ENCODE measurements at places on chromosomes 16 and 17. TPM values are rescaled to one million over a fixed set of nuclear protein-coding genes. Genes with fewer than 3 reads are reported as not detected.

Gene FBXL16
- polyA plus RNA-seq = 0.68 TPM

Gene CDH15
- 0.05 TPM for polyA plus RNA-seq

- DNase-seq = no peak
Observed at GRCh38 chr17:5837055-5837491, 233.1 kb upstream of the WSCD1 start.

DNA sequence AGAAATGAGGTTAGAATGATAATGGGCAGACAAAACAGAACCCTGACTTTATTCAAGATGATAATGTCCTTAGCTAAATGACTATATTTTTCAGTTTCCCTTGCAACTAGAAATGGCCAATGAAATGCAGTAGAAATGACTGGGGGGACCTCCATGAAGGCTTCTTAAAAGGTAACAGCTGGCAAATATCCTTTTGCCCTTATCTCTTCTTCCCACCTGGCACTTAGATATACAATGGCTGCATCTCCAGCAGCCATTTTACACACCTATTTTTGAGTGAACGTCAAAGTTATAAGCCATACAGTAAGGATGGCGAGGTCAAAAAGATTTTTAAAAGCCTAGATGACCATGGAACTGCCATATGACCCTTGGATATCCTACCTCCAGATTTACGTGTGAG is 39.9 kb downstream of the USP32 start:
- no peak for DNase-seq

GRCh38 chr17:17506181-17506741 is 10.1 kb upstream of the RASD1 start:
- no peak for DNase-seq

DNA sequence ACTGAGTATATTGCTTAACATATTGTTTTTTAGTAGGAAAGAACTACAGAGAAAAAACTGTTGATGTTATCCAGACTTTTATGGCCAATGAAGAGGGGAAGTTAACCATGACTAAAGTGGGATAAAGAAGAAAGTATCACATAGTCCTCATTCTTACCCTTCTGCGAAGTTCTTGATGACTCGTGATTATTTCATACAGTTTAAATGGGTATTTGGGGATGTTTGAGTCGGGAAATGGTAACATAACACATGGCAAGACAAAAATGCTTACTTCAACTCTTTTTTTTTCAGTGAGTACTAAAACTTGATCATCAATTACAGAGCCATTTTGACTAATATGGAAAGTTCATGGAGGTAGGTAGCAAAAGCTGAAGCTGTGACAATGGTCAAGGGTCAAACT is 4.9 kb downstream of the POLG2 start:
- DNase-seq = no peak

GRCh38 chr17:40070709-40071312 is 8.0 kb downstream of the THRA start:
- DNase-seq = no peak

Gene RAB37
- 6.7 TPM for polyA plus RNA-seq

DNA sequence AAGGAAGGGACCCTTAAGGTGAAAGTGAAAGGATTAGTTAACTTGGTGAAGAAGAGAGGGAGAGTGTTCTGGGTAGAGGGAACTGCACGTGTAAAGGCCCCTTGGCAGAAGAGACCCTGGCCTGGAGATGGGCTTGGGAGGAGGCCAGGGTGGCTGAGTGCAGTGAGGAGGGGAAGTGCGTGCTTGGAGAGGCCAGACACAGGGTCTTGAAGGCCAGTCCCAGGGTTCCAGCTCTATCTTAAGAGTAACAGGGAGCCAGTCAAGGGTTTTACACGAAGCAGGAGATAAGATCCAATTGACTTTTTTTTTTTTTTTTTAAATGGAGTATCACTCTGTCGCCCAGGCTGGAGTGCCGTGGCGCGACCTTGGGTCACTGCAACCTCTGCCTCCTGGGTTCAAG is 15.2 kb upstream of the DOK4 start:
- no peak for DNase-seq
